ENCODE measurements at places on chromosomes 1 and 21.

GRCh38 chr1:179883040-179883744, 1.1 kb downstream of the TOR1AIP1 start:
- no peak for DNase-seq

DNA sequence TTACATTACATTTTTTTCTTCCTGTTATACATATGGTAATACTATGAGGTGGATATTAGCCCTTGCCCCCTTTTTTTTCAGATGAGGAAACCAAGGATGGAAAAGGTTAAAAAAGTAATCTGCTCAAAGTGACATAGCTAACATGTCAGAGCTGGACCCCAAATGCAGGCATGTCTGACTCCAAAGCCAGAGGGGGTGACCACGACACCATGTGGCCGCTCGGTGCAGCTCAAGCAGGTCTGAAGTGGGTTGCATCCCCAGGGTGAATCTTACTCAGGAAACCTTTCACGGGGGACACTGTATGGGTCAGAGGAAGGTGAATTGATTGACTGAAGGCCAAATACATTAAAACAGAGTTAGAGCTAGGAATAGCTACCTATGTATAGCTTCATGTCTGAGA, 34.8 kb downstream of the CD34 start:
- DNase-seq, result no peak

GRCh38 chr1:70504821-70505193, 93.7 kb downstream of the CTH start:
- DNase-seq, result no peak

DNA sequence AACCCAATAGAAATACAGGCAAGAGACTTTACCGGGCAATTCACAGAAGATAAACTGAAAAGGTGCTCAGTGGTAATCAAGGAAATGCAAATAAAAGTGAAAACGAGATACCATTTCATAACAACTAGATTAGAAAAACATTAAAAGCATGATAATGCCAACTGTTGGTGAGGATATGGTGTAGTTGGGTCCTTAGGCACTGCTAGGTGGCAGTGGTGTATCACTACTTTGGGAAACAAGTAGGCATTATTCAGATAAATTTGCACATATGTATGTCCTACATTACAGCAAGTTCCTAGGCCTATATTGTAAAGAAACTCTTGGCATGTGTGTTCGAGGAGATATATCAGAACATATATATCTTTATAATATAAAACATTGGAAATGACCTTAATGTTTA, 31.0 kb downstream of the AZIN2 start:
- peak; percentile 49 for DNase-seq

- no peak for DNase-seq
Measured at GRCh38 chr1:218751208-218751948, 406.2 kb downstream of the TGFB2 start.

- DNase-seq, result no peak
Measured at GRCh38 chr1:233209481-233209880, 86.0 kb downstream of the PCNX2 start.

GRCh38 chr1:24465099-24465498, 37.5 kb upstream of the RCAN3 start:
- no peak for DNase-seq

DNA sequence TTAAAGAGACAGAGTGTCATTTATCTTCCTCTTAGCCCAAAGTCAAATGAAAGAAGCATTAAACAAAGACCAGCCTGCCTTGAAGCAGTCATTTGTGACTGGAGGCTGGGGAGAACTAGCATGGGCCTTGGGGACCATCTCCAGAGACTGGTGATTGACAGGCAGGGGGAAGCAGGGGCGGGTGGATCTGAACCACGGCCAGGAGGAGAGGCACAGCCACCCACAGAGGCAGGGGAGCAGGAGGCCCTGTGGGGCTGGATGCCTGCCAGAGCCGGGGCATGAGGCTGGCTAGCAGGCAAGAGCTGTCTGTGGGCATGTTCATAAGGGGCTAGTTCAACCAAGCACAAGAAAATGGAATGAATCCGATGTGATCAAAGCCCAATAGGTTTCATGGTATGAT, 73.9 kb downstream of the PLXNA2 start:
- no peak for DNase-seq

DNA sequence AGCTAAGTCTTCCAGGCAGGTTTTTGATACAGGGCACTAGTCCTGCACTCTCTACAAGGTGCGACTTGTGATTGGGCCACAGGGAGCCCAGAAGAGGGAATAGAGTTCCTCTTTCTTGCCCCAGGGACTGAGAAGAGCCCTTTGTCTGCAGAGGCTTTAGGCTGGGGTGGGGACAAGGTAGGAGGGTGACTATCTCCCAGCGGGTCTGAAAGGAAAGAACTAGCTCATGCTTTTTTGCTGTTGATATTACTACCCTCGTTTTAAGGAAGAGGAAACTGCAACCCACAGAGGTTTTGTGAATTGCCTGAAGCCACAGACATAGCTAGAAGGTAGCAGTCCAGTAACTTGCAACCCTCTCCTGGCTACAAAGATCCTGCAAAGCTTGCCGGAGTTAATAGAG, 615.2 kb downstream of the MATN1 start:
- no peak for DNase-seq

- no peak for DNase-seq
Measured at GRCh38 chr21:37337831-37338230, 28.7 kb upstream of the DYRK1A start.

GRCh38 chr1:59013276-59013927, 229.6 kb upstream of the JUN start:
- no peak for DNase-seq

- no peak for DNase-seq
Measured at GRCh38 chr1:59342801-59343575, 46.1 kb downstream of the FGGY start.

GRCh38 chr1:6419804-6420453, at the start of gene HES2:
HES2 (minus strand) TSS chr1:6419919; CDS start chr1:6419820, 99 bp downstream.
- DNase-seq, result peak; percentile 66

- no peak for DNase-seq
Measured at GRCh38 chr1:214568328-214568727, 16.9 kb upstream of the PTPN14 start.

DNA sequence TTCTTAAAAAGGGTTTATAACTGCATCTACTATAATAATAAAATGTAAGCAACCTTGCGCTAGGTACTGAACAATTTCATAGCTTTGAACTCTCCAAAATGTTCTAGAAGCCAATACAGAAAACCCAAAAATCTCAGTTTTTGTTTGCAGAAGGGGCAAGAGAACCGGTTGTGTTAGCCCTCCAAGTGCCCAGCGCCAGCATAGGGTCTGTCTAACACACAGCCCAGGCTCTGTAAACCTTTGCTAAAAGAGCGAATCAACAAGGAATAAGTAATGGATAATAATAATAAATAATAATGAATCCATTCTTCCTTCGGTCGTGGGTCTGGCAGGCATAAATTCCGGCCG, 333 bp upstream of the CHAF1B start:
- no peak for DNase-seq

- DNase-seq, result no peak
Measured at GRCh38 chr1:67618285-67619018, 66.5 kb upstream of the GADD45A start.

Data from activated effector memory CD4-positive, alpha-beta T cell treated with anti-CD3 and anti-CD28 coated beads, Interleukin-2, amount 50 U/mL, for 16 hours (primary cell).